ENCODE measurements at places on chromosomes 7 and 10.

DNA sequence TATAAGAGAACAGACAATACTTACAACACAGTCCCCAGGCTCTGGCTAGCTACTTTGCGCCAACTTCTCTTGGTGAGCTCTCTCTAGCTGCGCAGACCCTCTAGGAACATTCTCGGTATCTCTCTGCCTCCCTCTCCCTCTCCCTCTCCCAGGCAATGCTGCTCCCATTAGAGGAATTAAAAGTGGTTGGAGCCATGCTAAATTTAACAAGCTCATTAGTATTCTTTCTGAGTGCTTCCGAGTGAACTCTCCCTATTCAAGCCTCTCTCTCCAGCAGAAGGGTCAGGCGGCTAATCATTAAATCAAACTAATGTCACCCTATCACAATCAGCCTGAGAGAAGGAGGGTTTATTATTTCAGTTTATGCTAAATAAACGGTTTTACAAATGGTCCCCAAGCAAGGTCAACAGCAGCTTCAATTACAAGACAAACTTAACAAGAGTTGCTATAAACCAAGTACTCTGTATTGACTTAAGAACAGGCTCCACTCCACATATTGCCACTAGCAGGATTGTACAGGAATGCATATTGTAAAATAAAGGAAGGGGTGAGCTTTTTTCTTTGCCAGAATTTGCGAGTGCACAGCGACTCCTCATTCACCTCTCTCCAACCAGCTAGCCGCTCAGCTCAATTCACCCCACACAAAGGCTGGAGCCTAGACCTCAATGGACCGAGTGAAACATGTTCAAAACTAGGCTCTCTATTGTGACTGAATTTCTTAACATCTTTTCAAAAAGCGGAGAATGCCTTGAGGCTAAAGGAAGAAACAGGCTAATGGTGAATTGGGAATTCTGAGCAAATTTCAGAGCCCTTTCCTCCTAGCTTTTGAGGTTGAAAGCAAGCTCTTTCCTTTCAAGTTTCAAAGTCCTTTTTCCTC lies 84.4 kb downstream of the GLI3 start:
- DNase-seq: no peak

DNA sequence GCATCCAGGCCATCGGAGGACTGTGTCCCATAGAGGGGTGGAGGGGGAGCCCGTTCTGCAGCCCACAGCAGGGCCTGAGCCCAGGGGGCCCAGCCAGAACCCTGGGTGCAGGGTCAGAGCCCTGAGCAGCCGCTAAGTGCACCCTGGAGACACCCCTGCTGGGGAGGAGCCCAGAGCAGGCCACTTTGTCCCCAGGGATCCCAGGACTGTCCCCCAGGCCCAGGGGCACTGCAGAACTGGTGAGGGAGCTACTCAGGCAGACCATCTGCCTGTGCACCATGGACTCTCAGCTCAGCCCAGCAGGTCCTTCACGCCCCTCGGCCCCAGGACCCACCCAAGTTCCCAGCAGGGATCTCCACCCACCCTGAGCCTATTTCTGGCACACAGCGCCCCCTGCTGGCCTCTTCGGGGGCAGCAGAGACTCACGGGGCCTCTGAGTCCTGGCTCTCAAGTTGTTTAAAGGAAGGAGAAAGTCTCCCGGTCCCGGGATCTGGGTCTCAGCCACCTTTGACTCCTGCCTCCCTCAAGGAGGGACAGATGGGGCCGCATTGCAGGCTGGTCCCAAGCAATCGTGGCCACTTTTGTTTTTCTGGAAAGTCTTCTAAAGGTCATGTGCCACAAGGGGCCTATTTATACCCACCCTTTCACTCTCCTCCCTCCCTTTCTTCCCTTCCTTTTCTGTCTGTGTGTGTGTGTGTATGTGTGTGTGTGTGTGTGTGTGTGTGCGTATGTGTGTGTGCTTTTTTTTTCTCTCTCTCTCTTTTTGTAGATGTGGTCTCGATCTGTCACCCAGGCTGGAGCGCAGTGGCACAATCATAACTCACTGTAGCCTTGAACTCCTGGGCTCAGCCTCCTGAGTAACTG lies 90.3 kb downstream of the MYL10 start:
- peak; percentile 28 for DNase-seq

DNA sequence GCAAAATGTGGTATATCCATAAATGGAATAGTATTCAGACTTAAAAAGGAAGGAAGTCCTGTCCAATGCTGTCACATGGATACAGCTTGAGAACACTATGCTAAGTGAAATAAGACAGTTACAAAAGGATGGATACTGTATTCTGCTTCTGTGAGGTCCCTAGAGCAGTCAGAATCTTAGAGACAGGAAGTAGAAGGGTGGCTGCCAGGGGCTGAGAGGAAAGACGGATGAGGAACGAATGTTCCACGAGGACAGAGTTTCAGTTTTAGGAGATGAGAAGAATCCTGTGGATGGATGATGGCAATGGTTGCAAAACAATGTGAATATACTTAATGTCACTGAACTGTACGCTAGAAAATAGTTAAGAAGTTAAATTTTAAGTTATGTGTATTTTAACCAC lies 3.8 kb downstream of the PRKCQ start:
- no peak for DNase-seq

GRCh38 chr10:125878957-125879835 lies 1.9 kb downstream of the DHX32 start:
- DNase-seq: peak; percentile 93

DNA sequence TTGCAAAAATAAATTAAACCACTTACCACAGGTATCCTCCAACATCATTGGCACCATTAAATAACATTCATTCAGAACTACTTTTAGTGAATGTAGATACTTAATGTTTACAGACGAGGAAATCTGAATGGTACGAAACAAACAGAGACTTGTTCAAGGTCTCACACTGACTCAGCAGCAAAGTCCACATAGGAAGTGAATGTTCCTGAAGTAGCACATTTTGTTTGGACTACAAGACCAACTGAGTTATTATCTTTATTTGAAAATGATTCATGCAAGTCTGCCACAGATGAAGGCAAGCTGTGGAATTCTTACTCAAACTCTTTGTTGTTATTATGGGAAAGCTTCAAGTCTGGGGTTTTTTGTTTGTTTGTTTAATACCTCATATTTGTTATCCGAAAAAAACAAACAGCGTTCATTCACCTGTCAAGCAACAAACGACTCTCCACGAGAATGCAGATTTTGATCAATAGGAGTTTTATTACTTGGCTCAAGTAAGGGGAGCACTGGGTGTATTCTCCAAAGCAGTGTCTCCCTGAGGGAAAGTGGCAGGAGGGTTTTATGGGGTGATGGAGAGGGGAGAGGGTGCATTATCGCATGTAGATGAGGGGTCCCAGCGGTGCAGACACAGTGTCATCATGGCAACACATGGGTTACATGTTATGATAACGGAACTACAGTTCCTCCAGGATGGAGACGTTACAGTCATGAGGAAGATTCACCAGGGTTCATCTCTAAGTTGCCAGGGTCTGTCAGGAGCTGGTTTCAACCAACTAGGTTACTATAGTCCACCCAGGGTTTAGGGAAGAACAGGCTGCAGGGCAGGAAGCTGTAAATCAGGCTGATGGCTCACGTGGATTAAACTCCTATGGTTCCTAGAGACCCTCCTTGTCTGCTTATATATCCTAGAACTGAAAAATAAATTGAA lies 147.7 kb upstream of the AKR1E2 start:
- DNase-seq: no peak

DNA sequence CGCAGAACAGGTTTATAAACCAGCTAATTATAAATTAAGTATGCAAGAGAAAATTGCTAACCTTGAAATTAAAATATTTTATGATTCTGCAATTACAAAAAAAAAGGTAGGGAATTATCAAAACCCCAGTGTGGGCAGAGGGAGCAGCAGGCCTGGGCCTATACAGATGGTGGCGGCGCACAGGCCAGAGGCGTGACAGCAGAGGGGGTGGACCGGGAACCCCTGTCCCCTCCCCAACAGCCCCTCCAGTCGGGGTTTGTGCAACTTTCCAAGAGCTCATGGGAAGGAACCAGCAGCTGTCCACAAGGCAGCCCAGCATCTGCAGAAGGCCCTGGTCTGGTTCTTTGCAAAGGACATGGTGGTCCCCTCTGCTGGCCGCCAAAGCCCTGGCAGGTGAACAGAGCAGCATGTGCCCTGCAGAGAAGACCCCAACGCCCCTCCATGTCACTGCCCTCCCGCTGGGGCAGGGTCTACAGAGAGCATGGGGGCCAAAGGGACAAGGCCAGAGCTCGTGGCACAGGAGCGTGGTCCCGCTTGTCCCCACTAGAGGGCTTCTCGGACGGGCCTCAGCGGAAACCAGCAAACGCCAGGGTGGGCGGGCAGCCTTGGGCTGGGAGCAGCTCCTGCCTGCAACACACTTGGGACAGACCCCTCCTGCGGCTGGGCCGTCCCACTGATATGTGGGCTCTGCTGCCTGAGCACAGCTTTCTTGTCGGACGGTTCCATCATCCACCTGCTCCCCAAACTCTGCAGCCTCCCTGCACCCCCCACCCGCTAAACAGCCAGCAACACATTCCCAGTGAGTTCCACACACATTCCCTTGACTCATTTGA lies 75.1 kb downstream of the EBF3 start:
- DNase-seq: no peak

- no peak for DNase-seq
These were observed 35.5 kb upstream of the WAPL start for GRCh38 chr10:86556933-86557649.

DNA sequence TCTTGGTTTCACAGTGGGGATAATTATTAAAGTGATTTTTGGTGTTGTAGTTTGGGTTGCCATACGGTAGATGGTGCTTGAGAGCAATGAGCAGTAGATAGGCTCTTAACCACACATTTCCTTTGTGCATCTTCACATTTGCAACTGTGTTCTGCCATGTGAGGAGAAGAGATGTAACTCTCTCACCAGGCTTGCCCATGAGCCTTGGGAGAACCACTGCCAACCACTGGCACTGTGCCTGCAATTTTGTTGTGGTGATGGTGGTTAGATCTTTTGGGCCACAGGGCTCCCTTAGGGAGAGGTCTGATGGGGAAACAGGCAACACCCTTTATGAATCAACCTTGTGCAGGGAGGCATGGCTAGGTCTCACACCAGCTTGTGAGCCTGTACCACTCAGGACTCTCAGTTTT lies 204.3 kb downstream of the CCDC7 start:
- DNase-seq: no peak

- DNase-seq: no peak
These were observed 1367.1 kb downstream of the XPNPEP1 start for GRCh38 chr10:108556186-108556585.

GRCh38 chr10:9102026-9102425 lies 1047.5 kb downstream of the GATA3 start:
- no peak for DNase-seq

DNA sequence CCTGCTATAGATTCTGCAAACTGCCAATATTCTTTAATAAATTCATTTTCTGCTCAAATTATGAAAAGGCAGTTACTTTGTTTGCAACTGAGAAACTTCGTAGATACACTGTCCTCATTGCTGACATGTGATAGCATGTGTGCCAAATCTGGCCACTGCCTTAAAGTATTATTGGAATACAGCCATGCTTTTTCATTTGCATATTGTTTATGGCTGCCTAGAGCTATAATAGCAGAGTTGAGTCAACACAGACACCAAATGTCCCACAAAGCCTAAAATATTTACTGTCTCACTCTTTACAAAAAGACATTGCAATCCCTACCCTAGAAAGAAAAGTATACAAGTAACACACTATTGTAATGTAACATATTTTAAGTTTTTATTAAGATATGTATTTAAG lies 647.4 kb downstream of the XPNPEP1 start:
- no peak for DNase-seq

DNA sequence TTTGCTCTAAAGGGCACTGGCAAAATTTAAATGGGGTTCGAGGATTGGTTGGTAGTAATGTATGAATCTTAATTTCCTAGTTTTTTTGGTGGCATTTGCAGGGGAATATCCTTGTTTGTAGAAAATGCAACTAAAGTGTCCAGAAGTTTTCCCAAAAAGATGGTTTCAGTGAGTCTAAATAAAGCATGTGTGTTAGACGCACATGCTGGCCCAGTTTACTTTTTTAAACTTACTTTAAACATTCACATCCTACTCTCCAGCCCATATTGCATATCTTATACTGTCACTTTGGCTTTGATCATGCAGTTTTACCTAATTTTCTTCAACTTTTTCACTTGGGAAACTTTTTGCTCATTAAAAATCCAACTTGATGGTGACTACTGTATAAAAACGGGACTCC lies 744.0 kb upstream of the CELF2 start:
- DNase-seq: no peak

DNA sequence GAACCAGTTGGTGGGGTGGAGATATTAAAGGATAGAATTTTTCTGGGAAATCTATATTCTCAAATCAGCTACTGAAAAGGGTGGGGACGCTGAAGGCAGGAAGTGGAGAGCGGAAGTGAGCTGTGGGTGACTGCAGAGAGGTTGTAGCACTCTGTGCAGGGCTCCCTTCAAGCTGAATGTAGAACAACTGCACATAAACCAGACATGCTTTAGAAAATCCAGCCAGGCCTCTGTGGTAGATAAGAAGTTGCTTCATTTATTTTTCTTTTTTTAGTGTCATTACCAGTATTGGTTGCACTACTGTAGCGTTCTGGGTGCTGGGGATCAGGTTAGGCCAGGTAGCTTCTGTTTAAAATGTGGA lies 127.8 kb downstream of the CELF2 start:
- no peak for DNase-seq

GRCh38 chr7:50504646-50505546 lies 54.7 kb upstream of the FIGNL1 start:
- DNase-seq: no peak

DNA sequence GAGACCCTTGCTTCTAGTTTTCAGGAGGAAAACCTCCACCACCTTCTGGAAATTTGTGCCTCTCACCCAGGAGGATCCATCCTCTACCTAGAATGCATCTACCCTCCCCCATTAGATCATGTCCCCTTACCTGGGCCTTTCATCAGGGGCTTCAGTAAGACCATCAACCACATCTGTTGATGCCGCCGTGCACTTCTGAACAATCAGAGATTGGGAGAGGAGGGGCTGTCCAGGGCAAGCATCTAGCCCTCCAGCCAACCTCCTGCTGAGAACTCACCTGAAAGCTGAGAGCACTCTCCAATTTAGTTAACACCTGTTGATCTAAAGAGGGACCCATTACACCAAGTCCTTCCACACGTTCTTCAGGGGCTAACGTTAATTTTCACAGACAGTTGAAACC lies 57.6 kb upstream of the PIK3CG start:
- DNase-seq: no peak

- no peak for DNase-seq
These were observed 130.3 kb downstream of the PKD1L1 start for GRCh38 chr7:47817917-47818316.

GRCh38 chr7:34928052-34928451 lies 109.2 kb downstream of the DPY19L1 start:
- DNase-seq: peak; percentile 31

- DNase-seq: no peak
These were observed 19.6 kb upstream of the ADAM12 start for GRCh38 chr10:126407831-126408230.

DNA sequence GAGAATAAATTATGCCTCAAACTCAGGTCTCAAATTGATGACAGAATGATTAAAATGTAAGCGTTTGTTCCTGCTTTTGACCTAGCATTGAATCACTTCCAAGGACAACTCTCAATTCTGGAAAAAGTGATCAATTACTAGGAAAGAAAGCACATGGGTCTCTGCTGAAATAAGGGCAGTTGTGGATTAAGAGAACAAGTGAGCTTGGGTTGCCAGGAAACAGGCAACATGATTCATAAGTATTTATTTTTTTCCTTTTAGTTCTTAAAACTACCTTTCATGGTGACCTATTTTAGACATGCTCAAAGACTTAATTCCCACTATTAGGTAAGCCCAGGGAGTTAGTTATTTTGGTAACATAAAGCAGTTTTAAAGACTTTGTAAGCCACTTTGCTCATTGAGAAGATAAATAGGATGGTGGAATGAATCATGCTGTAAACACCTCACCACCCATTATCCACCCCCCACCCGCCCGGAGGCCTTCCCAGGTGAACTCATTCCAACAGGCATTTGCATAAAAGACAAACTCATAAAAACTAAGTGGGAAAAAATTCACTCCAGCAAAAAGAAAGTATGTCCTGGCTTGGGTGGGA lies 728.3 kb downstream of the SORCS1 start:
- DNase-seq: no peak
